ENCODE measurements at places on chromosomes 13 and 19.

GRCh38 chr19:50819636-50820035 lies 4.0 kb downstream of the KLK1 start:
- DNase-seq, result no peak

- no peak for DNase-seq
These were observed 160.7 kb downstream of the ABCC4 start for GRCh38 chr13:95140502-95140901.

DNA sequence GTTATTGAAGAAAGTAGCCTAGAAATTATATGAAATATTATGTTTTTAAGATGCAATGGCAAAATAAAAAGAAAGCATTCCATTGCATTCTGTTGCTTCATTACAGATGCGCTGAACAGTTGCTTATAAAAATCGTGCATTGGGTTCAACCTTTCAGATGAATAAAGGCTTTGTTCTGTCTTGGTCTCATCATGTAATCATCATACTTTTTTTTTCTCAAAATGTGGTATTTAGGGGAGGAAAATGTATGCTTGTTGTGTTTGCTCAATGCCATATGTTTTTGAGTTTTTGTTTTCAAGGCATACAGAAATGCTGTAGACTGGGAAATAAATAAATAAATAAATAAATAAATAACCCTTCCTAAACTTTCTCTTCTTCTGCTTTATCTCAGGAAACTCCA lies 1.1 kb upstream of the MBNL2 start:
- DNase-seq, result no peak

DNA sequence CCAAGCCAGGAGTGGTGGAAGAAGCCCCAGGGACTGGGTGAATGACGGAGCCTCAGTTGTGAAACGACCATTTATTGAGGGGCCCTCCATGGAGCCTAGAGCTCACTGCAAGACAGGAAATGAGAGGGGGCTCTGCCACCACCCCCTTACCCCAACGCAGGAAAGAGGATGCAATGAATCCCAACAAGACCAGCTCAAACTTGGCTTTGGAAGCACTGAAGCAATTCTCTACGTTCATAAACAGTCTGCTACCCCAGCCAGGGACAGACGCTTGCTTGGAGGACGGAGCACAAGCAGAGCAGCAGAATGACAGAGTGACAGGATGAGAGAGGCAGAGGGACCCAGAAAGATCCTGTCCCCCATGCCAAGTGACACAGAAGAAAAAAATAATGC lies 1.0 kb downstream of the PRKACA start:
- DNase-seq, result no peak

DNA sequence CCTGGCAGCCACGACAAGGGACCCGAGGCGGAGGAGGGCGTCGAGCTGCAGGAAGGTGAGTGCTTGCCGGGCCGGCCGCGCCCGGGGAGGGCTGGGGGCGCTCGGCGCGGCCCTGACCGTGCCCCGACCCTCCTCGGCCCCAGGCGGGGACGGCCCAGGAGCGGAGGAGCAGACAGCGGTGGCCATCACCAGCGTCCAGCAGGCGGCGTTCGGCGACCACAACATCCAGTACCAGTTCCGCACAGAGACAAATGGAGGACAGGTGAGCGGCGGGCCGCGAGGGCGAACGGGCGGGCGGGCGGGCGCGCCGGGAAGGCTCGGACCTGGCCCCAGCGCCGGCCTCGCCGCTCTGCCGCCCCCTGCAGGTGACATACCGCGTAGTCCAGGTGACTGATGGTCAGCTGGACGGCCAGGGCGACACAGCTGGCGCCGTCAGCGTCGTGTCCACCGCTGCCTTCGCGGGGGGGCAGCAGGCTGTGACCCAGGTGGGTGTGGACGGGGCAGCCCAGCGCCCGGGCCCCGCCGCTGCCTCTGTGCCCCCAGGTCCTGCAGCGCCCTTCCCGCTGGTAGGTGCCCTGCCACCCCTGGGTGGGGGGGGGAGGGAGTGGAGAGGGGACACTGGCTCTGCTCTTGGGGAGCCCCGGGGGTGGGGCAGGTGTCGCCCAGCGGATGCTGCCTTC lies 816 bp downstream of the USF2 start:
- DNase-seq, result peak; percentile 42

GRCh38 chr13:79405501-79405830 lies 589 bp downstream of the RBM26 start:
- peak; percentile 34 for DNase-seq

DNA sequence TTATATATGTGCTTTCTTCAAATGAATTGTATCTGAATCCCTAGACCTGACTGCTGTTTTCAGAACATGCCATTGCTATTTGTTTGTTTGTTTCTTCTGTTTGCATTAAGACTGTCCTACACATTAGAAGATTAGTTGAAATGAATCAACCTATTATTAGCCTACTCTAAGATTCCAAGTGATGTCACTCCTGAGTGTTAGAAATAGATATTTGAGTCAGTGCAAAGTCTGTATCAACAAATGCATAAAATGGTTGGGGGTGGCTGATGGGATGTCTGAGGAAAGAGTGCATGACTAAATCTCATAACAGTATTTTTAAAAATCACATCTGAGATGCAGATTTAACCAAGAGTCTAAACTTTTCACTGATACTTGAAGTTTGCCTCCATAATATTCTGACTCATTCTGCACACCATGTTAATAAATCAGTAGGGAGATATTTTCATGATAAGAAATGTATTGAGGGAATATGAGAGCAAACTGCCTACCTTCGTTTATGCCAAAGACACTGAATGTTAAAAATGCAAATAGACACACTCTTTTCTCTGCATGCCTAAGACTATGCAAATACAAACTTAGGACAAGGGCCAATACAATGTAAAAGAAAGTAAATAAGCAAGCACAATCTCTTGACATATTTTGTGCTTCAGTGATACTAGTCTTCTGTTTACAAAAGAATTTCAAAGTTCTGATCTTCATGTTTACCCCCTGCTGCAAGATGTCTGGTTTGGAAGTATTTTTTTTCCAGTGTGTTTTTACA lies 253.3 kb downstream of the LIG4 start:
- DNase-seq, result no peak

- DNase-seq, result no peak
These were observed 6.8 kb downstream of the CELF5 start for GRCh38 chr19:3231288-3231687.

DNA sequence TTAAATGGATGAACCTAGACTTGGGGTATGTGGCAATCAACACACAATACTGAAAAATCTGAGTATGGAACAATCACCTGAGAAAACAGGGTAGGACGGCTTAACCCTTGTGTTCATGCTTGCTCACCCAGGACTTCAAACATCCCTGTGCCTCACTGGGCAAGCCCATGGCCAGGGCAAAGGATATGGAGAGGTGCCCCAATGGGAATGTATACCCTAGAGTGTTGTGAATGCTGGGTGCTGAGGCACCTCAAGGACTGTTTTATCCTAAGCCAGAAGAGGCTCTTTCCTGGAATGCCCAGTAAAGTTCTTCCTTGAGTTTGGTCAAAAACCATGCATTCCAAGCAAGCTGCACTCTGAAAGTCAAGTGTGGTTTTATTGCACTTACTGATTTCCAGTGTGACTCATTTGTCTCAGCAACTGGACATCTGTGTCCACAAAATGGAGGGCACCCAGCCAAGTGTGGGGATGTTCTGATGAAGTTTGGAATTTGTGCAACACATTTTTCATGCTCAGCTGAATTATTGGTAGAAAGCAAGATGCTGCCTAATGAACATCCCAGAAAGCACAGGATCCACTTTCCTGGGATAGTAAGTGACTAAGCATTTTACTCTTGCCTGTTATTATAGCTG lies 531.3 kb downstream of the RFC3 start:
- DNase-seq, result no peak

GRCh38 chr19:45151821-45152503 lies 8.8 kb downstream of the NKPD1 start:
- no peak for DNase-seq

GRCh38 chr13:40271271-40271885 lies 395.1 kb downstream of the FOXO1 start:
- DNase-seq, result no peak

GRCh38 chr19:45815481-45816216 lies 541 bp upstream of the RSPH6A start:
- DNase-seq, result no peak

DNA sequence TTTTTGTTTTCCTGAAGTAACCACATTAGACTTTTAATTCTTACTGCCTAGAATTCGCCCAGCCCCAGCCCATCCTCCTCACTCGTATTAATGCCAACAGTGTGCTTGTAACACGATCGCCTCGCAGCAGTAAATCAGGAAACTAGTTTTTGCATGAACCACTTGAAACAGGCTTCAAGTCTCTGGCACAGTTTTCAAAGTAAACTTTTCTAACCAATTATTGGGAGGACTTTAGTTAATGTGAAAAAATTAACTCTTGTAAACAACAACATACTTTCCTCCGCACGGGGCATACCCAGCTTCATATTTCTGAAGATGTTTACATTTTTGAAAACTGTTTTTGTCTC lies 39.2 kb downstream of the TNFRSF19 start:
- DNase-seq, result no peak

DNA sequence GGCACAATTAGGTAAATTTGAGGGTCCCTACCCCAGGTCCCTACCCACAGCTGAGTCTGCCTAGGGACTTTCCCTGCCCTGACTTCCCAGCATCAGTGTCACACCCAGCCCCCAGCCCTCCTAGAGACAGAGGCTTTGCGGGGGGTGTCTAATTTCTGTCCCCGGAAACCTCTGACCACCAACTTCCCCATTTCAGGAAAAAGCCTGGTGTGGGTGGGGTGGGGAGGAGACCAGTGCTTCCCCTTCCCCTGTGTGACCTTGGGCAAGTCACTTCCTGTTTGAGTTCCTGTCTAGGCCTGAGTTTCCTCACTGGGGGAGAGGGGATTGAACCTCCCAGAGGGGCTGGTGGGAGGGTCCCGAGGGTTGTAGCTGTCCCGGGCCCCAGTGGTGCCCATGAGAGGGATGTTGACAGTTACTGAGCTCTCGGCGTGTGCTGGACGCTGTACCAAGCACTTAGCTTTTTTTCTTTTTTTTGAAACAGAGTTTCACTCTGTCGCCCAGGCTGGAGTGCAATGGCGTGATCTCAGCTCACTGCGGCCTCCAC lies 7.9 kb downstream of the VASP start:
- DNase-seq, result no peak

DNA sequence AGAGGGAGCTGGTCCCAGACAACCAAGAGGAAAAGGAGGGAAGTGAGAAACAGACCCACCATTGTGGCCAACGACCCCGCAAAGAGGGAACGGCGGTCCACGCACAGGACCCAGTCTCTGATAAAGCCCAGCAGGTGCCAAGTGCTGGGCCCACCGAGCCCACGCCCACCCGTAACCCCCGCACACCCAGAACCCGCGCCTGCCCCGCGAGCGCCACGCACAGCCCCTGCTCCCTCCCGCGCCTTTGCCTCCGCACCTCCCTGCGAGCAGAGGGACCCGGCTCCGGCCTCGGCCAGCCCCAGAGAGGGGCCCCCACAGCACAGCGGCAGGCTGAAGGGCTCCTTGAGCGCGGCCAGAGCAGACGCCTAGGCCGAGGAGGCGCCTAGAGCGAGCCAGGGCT lies 1192.2 kb downstream of the PCDH17 start:
- DNase-seq, result no peak

GRCh38 chr13:111213964-111214726 lies 99.0 kb downstream of the ARHGEF7 start:
- DNase-seq, result peak; percentile 50

DNA sequence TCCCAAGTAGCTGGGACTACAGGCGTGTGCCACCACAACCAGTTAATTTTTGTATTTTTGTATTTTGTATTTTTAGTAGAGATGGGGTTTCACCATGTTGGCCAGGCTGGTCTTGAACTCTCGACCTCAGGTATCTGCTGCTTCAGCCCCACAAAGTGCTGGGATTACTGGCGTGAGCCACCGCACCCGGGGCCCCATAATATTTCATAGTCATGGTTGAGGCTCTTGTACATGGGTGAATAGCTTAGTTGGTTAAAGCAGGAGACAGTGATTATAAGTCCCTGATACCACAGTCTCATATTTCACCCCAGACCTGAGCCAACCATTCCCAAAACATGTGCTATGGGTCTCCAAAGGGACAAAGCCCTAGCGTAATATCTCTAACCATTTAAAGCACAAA lies 26.1 kb downstream of the MBNL2 start:
- no peak for DNase-seq

GRCh38 chr13:109700176-109700575 lies 86.2 kb downstream of the IRS2 start:
- DNase-seq, result peak; percentile 79

- no peak for DNase-seq
These were observed 7.5 kb upstream of the NFIX start for GRCh38 chr19:12987781-12988180.

- no peak for DNase-seq
These were observed 5.1 kb downstream of the GAMT start for GRCh38 chr19:1396019-1396767.

- DNase-seq, result peak; percentile 30
These were observed 10.4 kb upstream of the SACS start for GRCh38 chr13:23443878-23444277.

- DNase-seq, result no peak
These were observed 520.2 kb downstream of the RFC3 start for GRCh38 chr13:34338102-34338501.

DNA sequence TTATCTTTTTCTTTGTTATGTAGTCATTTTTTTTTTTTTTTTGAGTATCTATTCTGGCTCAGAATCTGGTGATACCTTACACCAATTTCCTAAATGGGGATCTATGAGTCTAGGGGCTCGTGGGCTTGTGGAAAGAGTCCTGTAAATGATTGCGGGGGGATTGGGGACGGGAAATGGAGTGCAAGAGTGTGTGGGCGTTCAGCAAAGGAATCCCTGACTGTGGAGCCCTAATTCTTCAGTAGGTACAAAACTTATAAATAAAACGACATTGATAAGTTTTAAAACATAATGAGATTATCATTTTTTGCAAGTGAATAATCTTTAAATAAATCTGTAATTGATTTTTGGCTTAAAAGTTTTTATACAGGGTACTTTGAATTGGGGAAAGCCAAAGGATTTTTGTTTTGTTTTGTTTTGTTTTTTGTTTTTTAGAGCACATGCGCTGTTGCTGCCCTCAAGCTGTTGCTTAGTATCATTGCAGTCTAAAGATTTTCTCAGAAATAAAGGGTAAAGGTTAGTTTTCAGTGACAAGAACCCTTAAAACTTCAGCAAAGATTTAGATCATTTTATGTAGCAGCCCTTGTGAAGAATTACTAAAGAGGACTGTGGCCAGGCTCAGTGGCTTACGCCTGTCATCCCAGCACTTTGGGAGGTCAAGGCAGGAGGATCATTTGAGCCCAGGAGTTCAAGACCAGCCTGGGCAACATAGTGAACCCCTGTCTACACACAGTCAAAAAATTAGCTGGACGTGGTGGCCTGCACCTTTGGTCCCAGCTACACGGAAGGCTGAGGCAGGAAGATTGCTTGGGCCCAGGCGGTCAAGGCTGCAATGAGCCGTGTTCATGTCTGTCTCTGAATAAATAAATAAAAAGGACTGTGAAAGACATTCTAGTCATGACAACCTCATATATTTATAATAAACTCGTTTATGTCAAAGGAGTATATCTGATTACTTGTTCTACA lies 1.7 kb downstream of the ERCC5 start:
- peak; percentile 9 for DNase-seq

DNA sequence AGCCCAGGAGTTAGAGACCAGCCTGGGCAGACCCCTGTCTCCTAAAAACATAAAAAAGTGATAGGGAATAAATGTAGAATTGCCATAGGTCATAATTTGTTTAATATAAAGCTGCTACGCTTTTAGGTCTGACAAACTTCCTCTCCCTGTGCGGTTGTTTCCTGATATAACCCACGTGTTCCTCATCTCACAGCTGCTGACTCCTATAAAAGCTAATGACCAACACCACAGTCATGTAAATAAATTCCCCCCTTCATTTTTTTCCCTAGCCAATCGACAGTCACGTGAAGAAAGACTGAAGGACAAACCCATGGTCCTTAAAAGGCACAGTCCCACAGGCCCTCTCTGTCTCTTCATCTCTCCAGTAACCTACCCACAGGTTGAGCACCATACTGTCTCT lies 27.5 kb downstream of the ZNF266 start:
- DNase-seq, result no peak

All from NCI-H1092 (cell line).